ENCODE measurements at places on chromosomes 2 and 18.

DNA sequence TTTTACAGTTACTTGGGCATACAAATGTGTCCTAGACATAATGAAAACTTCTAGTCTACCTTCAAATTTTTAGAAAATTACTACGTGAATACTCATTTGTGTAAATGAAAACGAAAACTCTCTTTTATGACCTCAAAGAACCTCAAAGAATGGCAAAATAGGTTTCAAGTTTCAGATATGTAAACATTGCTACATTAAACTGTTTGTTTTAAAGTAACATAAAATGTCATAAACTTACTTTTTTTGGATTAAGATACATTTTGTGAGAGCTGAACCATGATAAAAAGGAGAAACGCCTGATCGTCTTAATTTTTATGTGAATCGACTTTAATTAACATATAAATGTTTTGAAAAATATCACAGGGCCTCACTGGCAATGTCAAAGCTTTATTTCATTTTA, 91.4 kb downstream of the PPP1R1C start:
- DNase-seq, result no peak

GRCh38 chr18:51350081-51350480, 152.6 kb upstream of the MEX3C start:
- no peak for DNase-seq

DNA sequence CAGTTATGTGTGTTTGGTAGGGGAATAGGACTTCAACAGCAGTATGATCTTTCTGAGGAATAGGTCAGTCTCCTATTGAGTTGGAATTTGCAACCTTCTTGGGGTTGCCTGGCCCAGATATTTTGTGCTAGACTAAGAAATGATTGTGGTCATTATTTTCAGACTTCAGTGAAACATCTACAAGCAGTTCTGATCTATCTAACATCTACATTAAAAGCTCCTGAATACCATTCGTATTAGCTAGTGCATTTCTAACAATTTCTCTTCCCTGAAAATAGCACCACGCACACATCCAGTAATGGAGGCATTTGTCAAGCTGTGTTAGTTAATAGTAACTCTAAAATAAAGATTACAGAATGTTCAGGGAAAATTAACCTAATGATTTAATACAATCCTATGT, 179.3 kb downstream of the FIGN start:
- DNase-seq, result no peak

DNA sequence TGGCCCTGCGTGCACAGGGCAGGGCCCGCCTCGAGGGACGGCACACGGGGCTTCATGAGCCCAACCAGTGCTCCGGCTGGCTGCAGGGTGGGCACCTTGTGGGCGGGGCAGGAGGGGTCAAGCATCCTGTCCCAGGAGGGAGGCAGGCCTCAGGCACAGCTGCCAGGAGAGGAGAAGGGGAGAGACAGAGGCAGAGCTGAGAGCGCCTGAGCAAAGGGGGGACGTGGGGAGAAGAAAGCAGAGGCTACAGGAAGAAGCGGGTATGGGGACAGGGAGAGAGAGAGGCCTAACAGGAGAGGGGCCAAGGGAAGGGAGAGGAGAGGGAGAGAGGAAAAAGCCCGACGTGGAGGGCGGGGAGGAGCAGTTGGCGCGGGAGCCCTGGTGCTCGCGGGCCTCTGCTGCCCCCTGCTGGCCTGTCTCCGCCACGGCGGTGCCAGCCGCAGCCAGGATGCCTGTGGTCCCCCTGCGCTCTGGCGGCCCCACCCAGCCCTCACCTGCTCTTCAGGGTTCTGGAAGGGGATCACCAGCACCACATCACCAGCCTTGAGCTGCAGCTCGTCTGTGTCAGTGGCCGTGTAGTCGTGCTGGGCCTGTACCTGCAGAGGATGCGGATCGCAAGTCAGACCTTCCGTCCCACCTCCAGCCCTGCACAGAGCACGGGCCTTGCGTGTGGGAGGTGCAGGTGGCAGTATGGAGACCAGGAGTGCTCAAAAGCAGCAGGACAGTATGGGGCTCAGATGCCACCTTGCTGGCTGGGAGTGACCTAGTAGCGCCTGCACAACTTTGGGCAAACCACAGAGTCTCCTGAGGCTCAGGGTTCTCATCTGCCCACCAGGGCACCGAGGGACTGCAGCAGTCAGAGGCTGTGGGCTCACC, 56.8 kb downstream of the BIN1 start:
- DNase-seq, result peak; percentile 59

- DNase-seq, result peak; percentile 25
These were observed 659 bp downstream of the CHMP1B start for GRCh38 chr18:11851806-11852337.

DNA sequence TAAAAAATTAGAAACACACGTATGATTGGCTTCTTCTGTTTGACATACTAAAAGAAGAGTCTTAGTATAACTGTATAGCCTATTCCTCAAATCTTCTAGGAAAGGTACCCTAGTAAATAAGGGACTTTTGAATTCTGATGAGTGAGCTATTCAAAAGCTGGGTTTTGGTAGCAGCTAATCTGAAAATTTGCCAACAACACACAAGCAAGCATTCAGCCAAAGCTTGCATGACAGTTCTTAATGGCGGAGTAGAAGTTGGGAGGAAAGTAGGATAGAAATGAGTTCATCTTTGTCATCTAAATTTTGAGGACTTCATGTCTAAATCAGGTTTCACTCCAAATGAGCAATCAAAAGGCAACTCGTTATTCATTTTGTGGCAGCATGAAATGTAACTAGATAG, 813.0 kb downstream of the MBD2 start:
- DNase-seq, result no peak

GRCh38 chr18:53458944-53459580, 765.4 kb downstream of the MBD2 start:
- DNase-seq, result no peak

DNA sequence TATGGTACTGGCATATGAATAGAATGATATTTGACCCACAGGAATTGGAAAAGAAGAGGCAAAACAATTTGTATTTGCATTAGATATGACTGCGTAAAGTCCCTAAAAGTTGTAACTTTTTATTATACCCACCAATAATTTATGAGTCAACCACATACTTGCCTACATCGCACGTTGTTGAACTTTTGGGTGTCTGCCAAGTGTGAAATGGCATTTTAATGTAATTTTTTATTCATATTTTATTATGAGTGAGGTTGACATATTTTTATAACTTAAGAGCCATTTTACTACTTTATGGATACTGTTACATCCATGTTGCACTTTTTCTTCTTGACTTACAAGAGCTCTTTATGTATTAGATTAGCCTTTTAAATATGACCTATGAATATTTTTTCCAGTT, 4.6 kb downstream of the DSC2 start:
- DNase-seq, result no peak

DNA sequence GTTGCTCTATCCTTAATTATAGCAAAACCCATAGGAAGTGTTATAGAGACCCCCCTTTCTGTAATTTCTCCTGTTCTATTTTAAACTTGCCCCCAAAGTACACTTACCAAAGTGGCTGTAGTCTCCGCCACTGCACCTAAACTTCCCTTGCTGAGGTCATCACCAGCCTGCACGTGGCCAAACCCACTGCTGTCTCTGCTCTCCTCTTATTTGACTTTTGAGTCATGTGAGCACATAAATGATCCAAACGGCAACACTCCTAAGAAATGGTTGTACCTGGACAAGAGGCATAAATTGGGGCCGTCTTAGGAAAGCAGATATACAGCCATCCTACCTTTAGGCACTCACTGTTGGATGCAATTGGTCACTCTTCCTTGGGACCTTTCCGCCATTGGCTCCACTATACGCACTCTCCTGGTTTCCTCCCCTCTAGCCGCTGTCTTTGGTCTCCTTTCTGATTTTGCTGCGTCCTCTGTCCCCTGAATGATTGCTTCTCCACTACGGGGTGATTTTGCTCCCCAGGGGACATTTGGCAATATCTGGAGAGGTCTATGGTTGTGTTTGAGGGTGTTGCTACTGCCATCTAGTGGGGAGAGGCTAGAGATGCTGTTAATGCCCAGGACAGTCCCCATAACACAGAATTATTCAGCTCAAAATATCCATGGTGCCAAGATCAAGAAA, 19.2 kb upstream of the IL36G start:
- no peak for DNase-seq

- no peak for DNase-seq
These were observed 79.1 kb upstream of the BCL2L11 start for GRCh38 chr2:111041398-111042202.

DNA sequence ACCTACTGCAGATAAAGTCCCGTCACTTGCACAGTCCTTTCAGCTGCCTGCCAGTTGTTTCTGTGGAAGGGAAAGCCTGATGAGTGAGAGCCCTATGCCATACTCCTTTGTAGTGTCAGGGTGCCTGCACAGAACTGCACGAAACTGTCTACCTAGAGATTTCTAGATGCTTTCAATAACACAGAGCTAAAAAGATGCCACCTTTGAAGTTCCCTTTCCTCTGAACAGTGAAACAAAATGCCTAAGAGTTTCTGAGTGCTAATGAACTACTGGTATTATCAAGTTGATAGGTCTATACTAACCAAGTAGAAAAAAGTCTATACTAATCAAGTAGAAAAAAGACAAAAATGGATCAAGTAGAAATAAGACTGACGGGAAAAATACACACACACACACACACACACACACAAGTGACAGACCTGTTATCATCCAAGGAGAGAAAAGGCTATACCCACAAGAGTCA, 79.0 kb downstream of the TLK1 start:
- DNase-seq, result no peak

GRCh38 chr2:43225093-43225787, 1.2 kb downstream of the ZFP36L2 start:
- DNase-seq, result peak; percentile 55

DNA sequence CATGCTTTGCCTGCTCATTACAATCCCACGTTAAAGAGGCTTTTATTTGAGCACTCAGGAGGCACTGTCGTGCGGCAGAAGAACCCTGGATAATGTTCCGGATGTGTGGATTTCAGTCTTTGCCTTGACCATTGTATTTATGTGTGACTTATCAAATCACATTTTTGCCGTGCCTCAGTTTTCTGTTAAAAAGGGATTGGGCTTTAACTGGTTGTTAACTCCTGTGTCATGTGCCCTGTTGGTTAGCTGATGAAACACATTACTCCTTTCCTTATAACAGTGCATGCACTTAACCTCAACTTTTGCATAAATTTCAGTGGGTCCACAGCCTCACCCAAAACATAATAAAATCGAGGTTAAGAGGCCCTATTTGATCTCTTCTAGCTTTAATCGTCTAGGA, 52.7 kb downstream of the NAB1 start:
- no peak for DNase-seq

- DNase-seq, result no peak
These were observed 17.3 kb upstream of the CYS1 start for GRCh38 chr2:10097352-10098148.
